ENCODE measurements at places on chromosomes 3 and 15.

- DNase-seq = no peak
These were observed 61.3 kb downstream of the CORO2B start for GRCh38 chr15:68639926-68640600.

GRCh38 chr15:65212097-65212496 is 824 bp upstream of the CILP start:
- DNase-seq = no peak

- DNase-seq = no peak
These were observed 51.5 kb upstream of the UBE2E1 start for GRCh38 chr3:23754215-23754614.

DNA sequence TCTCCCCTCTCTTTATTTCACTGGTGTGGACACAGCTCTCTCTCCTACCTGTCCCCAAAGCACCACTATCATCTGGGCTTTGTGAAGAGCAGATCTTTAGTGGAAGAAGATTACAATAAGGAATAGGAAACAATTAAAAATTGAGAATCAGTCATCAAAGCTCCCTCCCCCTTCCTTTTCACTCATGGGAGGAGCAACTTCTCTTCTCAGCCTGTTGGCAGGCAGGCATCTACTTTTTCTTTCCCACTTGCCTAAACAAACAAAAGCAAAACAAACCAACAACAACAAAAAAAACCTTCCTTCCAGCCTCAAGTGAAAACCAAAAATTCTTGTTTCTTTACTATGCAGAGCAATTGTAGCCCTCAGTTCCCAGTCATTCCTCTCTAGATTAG is 125.5 kb upstream of the BHLHE40 start:
- no peak for DNase-seq

GRCh38 chr3:62128051-62128450 is 245.3 kb downstream of the FEZF2 start:
- no peak for DNase-seq

DNA sequence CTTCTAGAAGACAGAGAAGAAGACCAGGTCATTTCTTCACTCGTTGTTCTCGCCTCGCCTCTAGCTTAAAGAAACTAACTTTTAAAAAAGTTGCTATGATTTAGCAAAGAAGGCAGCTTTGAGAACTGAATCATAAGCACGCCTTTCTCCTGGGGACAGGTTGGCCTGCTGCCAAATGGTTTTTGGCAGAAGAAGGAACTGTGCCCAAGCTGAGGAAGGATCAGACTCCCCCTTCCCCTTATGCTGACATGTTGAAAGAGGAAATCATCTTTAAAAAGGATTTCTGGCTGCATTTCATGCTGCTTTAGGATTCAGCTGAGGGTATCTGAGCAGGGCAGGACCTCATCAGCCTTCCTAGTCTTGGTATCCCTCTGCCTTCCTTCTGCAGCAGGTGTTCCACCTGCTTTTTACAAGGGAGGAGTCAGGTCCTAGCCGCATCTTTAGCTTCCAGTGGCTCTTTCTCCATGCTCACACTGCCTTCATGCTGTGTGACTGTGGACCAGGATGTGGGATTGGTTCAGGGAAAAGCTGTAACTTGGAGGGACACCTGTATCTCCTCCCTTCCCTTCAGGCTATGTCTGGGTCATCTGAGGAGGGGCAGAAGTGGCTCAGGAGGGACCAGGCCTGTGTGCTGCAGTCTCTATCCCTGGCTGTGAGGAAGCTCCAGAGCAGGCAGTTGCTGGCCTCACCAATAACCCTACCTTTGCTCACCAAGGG is 34.1 kb upstream of the HACD2 start:
- DNase-seq = no peak

- peak; percentile 39 for DNase-seq
These were observed 29.5 kb downstream of the GLB1 start for GRCh38 chr3:33067484-33067883.

DNA sequence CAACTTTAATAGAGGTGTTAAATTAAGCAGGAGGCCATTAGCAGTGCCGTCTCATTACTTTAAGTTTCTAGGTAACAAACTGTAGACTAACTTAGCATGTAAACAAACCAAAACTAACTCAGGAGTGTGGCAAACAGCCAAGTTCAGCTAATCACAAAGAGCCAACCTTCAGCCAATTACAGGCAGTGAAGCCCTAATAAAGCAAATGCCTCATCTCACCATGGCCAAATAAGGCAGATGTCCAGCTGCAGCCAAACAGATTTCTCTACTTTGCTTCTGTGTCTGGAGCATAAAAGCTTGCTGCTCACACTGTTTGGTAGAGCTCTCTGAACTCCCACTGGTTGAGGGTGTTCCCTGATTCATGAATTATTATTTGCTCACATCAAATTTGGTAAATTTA is 835.4 kb upstream of the GBE1 start:
- DNase-seq = no peak

DNA sequence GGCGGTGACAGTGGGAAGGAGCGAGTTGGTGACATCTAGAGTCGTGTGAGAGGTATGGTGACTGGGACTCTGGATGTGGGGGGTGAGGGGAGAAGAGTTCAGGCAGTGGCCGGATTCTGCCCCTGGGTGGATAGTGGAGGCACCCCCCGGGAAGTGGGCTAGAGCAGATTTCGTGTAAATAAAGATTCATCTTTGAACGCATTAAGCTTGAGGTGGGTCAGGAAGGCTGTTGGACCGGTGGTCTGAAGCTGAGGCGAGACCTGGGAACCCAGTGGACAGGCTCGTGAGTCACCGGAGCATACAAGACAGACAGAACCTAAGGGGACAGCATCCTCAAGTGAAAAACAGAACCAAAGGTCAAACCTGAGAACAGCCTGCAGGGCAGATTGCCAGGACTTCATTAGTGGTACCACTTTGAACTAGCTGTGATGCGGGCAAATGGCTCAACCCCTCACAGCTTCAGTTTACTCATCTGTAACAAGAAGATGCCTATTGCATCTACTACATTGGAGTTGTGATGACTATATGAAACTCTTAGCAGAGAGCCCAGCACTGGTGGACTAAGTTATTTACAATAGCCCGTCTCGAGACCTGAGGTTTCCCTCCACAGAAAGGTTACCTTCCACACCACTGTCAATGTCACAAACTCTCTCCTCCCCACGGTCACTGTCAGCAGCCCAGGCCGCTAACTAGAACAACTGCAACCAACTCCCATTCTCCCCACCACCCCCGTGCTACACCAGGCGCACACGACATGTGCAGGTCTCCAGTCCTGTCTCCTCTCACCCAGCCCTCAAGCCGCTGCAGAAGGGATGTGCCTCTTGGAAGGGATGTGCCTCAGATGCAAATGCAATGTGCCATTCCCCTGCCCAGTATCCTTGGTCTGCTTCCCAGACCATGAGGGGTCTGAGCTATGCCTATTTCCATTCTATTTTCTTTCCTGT is 901 bp upstream of the CLN6 start:
- no peak for DNase-seq

GRCh38 chr3:195284842-195285241 is 13.9 kb upstream of the XXYLT1 start:
- no peak for DNase-seq

- no peak for DNase-seq
These were observed 278.9 kb upstream of the STT3B start for GRCh38 chr3:31253782-31254181.

DNA sequence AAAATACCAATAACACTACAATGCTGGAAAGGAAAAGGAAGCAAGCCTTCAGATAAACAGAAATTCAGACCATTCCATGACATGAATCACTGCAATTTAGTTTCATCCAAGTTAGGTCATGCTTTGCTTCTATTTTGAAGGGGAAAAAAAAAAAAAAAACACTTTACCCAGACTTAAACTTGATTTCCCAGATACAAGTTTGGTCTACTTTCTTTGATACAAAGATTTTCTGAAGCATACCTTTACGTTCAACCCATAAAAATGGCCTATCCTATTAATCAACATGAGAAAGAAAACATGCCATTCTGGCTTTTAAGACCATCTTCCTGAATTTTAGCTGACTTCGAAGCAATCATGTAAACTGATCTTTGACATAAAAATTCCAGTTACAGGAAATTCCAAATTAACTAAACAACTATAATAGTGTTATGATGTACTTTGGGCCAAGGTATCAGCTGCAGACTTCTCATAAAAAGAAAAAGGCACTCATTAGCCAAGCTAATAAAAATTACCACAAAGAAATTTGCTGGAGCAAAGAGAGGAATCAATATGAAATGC is 12.6 kb downstream of the OSBPL10 start:
- no peak for DNase-seq
